ENCODE measurements at places on chromosomes 16 and 17.
A peak's percentile ranks its signal among the peaks of the same experiment; 100 is the strongest.

- no peaks in the 10 kb centered on the region for H3K36me3 ChIP-seq
- no peak for DNase-seq
- no peak overlapping the region for H3K27ac ChIP-seq
- no peaks in the 10 kb centered on the region for H3K27me3 ChIP-seq
Measured at GRCh38 chr17:52524096-52524637, 365.7 kb upstream of the CA10 start.

DNA sequence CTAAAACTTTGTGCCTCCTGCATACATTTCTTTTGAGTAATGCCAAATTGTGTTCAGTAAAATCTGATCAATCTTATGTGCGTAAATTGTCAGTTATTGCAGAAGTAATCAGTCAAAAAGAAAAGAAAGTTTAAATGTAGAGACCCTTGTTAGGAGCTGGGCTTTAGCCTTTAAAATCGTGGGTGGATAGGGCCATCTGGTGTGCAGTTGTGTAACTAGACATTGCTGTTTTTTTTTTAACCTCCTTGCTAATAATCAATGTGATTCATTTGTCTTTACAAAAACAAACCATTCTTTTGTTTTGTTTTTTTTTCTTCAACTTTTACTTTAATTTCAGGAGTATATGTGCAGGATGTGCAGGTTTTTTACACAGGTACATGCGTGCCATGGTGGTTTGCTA, 5.3 kb upstream of the WWOX start:
- no peaks in the 10 kb centered on the region for H3K27me3 ChIP-seq
- DNase-seq, result no peak
- H3K4me3 ChIP-seq, result no peak overlapping the region
- no peak overlapping the region for H3K27ac ChIP-seq

- H3K4me1 ChIP-seq, result no peaks in the 10 kb centered on the region
- no peak overlapping the region for H3K27ac ChIP-seq
- no peak for DNase-seq
- no peaks in the 10 kb centered on the region for H3K36me3 ChIP-seq
- no peak overlapping the region for H3K4me3 ChIP-seq
- H3K27me3 ChIP-seq, result no peaks in the 10 kb centered on the region
Measured at GRCh38 chr16:26276289-26276688, 584.5 kb downstream of the HS3ST4 start.

- no peak for DNase-seq
- peaks cover 3% of the 10 kb centered on the region for H3K4me1 ChIP-seq
- no peaks in the 10 kb centered on the region for H3K36me3 ChIP-seq
- no peak overlapping the region for H3K4me3 ChIP-seq
- no peaks in the 10 kb centered on the region for H3K27me3 ChIP-seq
Measured at GRCh38 chr16:78479723-78480122, 380.3 kb downstream of the WWOX start.

DNA sequence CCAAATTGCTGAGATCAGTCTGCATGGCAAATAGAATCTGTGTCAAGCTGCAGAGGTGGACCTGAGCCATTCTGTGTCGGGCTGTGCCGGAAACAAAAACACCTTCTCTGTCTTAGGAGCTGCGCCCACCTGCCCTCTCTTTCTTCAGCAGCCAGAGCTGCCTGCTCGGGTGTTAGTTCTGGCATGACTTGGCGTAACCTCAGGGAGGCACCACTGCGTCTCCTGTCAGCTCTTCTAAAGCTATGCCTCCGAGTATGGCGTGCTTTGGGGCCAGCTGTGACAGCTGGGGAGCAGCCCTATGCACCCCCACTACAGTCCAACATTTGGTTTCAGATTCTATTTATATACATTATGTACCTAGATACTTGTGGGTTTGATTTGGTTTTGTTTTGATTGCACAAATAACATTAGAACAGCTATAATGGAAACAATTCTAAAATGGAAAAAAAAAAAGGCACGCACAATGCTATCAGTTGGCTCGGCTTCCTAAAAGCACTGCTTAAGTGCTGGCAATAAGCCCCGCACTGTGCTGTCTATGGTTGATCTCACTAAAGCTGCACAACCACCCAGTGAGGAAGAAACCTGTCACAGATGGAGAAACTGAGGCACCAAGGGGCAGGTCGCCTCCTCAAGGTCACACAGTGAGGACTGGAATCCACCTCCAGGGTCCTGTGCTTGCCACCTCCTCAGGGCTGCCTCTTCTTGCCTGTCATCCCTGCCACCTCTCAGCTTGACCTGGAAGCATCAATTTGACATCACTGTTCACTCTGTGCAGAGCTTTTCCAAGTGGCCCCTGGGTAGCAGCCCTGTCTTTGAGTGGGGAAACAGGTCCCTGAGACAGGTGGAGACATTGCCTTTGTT, 18.7 kb upstream of the ADGRG1 start:
- no peaks in the 10 kb centered on the region for H3K27me3 ChIP-seq
- H3K4me1 ChIP-seq, result peaks cover 22% of the 10 kb centered on the region
- DNase-seq, result no peak
- no peak overlapping the region for H3K4me3 ChIP-seq
- no peak overlapping the region for H3K27ac ChIP-seq

GRCh38 chr17:78644224-78644623, 67.0 kb upstream of the DNAH17 start:
- no peaks in the 10 kb centered on the region for H3K4me1 ChIP-seq
- H3K27ac ChIP-seq, result no peak overlapping the region
- DNase-seq, result no peak
- H3K4me3 ChIP-seq, result no peak overlapping the region
- no peaks in the 10 kb centered on the region for H3K27me3 ChIP-seq

- H3K27ac ChIP-seq, result no peak overlapping the region
- DNase-seq, result peak; percentile 55
- no peaks in the 10 kb centered on the region for H3K4me1 ChIP-seq
- H3K36me3 ChIP-seq, result no peaks in the 10 kb centered on the region
- no peak overlapping the region for H3K4me3 ChIP-seq
Measured at GRCh38 chr17:57810721-57811637, 38.9 kb downstream of the MRPS23 start.

- H3K36me3 ChIP-seq, result no peaks in the 10 kb centered on the region
- H3K27me3 ChIP-seq, result no peaks in the 10 kb centered on the region
- H3K27ac ChIP-seq, result no peak overlapping the region
- no peaks in the 10 kb centered on the region for H3K4me1 ChIP-seq
- H3K4me3 ChIP-seq, result no peak overlapping the region
Measured at GRCh38 chr17:33927732-33928133, 327.4 kb upstream of the CCL2 start.

GRCh38 chr16:81457326-81458133, 12.9 kb downstream of the CMIP start:
- H3K4me3 ChIP-seq, result no peak overlapping the region
- peak; percentile 77 for DNase-seq
- H3K36me3 ChIP-seq, result no peaks in the 10 kb centered on the region

GRCh38 chr17:35748341-35748841, 4.6 kb downstream of the GAS2L2 start:
- peak; percentile 76 for DNase-seq
- H3K36me3 ChIP-seq, result no peaks in the 10 kb centered on the region
- H3K27me3 ChIP-seq, result no peaks in the 10 kb centered on the region
- no peak overlapping the region for H3K27ac ChIP-seq
- H3K4me3 ChIP-seq, result no peak overlapping the region

DNA sequence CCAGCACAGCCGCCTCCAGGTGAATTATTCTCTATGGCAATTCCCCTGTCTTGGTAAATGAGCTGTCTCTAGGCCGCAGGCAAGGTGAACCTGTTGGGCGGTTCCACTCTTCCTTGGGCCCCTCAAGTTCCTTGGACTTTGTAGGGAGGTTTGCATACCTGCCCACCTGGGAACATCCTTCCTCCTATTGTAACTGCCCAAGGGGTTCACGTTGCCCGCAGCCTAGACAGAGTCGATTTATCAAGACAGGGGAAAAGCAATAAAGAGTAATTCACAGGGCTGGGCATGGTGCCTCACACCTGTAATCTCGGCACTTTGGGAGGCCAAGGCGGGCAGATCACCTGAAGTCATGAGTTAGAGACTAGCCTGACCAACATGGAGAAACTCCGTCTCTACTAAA, 122.5 kb downstream of the KCNJ18 start:
- H3K27ac ChIP-seq, result no peak overlapping the region
- no peaks in the 10 kb centered on the region for H3K27me3 ChIP-seq
- DNase-seq, result no peak
- no peak overlapping the region for H3K4me3 ChIP-seq

- H3K27ac ChIP-seq, result no peak overlapping the region
- no peak for DNase-seq
Measured at GRCh38 chr16:54977211-54977610, 46.5 kb downstream of the IRX5 start.

GRCh38 chr16:86970279-86970678, 346.9 kb downstream of the C16orf95 start:
- DNase-seq, result no peak
- H3K27me3 ChIP-seq, result no peaks in the 10 kb centered on the region
- no peak overlapping the region for H3K4me3 ChIP-seq

DNA sequence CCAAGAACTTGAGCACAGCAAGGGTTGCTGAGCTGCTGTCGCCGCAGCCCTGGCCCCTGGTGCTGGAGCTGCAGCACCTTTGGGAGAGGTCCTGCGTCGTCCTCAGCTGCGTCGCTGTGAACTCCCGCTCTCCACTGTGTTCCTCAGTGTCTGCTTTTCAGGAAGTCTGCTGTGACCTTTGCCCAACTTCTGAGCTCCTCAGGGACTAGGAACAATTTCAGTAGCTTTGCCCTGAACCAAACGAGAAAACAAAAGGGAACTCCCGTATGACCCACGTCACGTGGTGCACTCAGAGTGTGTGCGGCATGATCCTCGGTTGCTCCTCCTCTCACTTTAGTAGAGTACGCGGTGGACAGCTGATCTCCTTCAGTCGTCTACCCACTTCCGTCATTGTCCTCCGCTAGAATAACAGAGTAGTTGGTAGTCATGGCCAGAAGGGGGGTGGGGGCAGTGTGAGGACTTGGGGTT, 44.2 kb downstream of the WDR45B start:
- no peak overlapping the region for H3K27ac ChIP-seq
- no peaks in the 10 kb centered on the region for H3K27me3 ChIP-seq
- H3K4me1 ChIP-seq, result no peaks in the 10 kb centered on the region

GRCh38 chr16:2937170-2937569, 25.4 kb downstream of the FLYWCH1 start:
- no peak for DNase-seq
- H3K27ac ChIP-seq, result no peak overlapping the region
- H3K27me3 ChIP-seq, result no peaks in the 10 kb centered on the region
- no peaks in the 10 kb centered on the region for H3K36me3 ChIP-seq
- no peaks in the 10 kb centered on the region for H3K4me1 ChIP-seq
- no peak overlapping the region for H3K4me3 ChIP-seq

GRCh38 chr16:59701963-59702930, 968.1 kb upstream of the GOT2 start:
- H3K27ac ChIP-seq, result no peak overlapping the region
- no peak overlapping the region for H3K4me3 ChIP-seq
- DNase-seq, result no peak

DNA sequence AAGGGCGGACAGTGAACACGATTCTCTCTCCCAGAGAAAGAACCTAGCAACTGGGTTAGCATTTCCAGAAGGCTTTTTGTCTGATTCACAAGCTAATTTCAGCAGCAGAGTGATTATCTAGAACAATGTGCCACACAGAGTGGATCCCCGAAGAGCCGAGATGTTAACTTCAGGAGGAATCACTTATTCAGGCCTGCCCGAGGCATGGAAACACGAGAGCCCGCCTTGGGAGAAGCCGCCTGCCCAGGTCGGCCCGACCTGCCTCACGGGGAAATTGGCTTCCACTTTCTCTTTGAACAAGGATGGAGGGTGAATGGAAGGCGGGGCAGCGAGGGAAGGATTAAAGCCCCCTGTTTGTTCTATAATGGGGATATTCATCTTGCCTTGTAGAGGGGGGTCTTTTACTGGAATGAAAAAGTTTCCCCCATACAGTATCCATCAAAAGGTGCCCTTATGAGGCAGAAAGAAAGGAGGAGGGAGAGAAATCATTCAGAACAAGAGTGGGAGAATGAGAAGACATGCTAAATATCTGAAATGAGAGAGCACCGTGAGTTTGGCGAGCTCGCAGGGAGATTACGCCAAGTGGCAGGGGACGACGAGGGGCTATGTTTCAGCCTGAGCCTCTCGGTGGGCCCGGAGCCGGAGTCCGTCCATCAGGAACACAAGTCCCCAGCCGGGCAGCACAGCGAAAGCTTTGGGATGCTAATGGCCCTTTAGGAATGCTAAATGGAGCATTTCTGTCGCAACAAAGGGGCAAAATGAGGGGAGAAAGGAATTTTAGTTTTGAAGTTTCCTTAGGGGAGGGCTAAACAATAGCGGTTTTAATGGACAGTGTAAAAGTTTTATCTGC, 33.0 kb downstream of the NTN1 start:
- H3K36me3 ChIP-seq, result no peaks in the 10 kb centered on the region
- no peaks in the 10 kb centered on the region for H3K27me3 ChIP-seq
- no peak overlapping the region for H3K4me3 ChIP-seq
- no peak overlapping the region for H3K27ac ChIP-seq
- H3K4me1 ChIP-seq, result no peaks in the 10 kb centered on the region

DNA sequence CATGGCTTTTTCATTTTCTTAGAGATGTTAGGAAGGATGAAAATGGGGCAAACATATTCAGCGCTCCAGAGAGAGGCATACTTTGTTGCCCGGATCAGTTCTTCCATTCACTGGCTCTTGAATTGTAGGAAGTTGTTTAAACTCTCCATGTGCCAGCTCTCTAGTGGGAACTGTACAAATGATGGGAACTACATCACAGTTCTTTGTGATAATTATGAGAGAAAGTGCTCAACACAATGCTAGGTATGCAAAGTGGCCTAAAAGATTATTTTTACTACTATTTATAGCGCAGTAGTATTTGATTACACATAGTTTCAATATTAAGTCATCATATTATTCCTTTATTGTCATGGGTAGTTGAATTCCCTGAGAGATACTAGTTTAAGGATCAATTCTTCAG, 268.5 kb downstream of the RBFOX1 start:
- H3K27me3 ChIP-seq, result no peaks in the 10 kb centered on the region
- H3K4me1 ChIP-seq, result no peaks in the 10 kb centered on the region
- H3K4me3 ChIP-seq, result no peak overlapping the region
- no peaks in the 10 kb centered on the region for H3K36me3 ChIP-seq
- no peak for DNase-seq
- H3K27ac ChIP-seq, result no peak overlapping the region

DNA sequence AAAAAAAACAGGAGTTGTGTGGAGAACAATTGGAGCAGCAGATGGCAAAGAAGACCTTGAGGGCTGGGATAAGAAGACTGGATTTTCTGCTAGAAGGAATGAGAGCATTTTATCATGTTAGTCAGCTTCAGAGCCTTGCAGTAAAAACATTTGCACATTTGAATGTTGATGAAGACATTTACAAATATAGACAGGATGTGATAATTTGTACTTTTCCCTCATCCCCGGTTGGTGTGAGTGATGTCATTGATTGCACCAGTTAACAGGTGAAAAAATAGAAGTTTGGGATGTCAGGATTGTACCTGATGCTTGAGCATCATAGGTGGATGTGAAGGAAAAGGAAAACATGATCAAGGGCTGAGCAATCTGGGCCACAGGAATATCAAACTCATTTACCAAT, 22.6 kb upstream of the MAPK3 start:
- no peaks in the 10 kb centered on the region for H3K36me3 ChIP-seq
- H3K4me1 ChIP-seq, result no peaks in the 10 kb centered on the region
- DNase-seq, result no peak
- H3K27ac ChIP-seq, result no peak overlapping the region
- no peaks in the 10 kb centered on the region for H3K27me3 ChIP-seq
- no peak overlapping the region for H3K4me3 ChIP-seq
